ENCODE measurements at places on chromosomes 12 and 14.

DNA sequence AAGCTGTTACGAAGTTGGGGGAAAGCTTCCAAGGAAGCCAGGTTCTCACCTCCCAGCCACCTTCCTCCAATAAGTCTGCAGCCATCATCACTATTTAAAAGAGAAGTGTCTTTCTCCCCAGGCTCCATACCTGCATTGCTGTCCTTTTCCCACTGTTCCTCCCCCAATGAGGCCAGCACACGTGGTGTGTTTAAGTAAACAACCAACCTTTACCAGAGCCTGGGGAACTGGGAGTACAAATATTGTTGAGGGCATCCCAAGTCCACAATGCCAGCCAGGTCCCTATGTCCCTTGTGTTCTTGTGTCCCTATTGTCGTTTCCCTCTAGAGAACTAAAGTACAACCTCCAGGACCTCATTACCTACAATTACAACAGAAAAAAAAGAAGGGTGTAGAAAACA, 49.2 kb upstream of the PNMA1 start:
- DNase-seq = no peak

GRCh38 chr14:34628681-34629135, 1.2 kb downstream of the SNX6 start:
- peak; percentile 14 for DNase-seq

DNA sequence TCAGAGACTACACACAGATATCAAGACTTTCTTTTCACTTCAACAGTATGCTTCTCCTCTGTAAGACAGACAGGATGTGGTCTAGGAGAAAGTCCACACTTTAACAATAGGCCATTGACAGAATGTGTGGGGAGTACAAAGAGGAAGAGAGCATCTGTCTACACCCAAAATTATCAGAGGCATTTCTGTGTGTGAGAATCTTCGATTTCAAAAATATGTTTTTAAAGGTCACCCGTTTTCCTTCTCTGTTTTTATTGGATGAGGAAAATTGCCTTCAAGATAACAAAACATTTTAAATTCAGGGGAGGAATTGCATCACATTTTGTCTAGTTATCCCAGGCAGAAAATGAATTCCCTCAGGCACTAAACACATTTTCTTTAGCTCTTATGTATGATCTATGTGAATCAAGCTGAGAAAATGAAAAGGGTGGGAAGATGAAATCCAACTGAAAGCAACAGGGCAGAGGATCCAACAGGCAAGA, 16.4 kb downstream of the NAV3 start:
- no peak for DNase-seq

DNA sequence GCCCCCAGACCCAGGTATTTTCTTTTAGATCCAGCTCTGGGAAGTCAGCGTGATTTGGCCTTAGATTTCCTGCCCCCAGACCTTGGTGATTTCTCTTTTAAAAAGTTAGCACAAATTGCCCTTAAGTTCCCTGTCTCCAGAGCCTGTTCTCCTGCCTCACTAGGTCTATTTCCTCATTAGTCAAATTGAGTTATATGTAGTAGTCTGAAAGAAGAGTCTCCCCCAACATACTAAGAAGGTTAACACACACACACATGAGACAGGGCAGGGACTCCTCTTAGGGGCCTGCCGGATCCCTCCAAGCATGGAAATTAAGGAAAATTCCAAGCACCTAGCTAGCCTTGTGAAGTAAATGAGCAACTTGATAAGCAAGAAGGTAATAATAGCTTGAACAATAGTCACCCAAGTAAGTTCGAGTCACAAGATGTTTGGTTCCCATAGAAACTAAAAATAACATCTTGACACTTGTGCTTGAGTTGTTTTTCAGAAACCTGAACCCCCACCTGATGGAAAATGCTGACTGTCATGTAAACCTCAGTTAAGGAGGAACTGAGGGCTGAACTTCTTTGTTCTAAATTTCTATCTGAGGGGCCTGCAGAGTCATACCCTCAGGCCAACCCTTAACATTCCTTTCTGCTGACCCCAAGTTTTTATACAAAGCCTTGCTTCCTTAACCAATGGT, 51.6 kb downstream of the CAND1 start:
- no peak for DNase-seq

DNA sequence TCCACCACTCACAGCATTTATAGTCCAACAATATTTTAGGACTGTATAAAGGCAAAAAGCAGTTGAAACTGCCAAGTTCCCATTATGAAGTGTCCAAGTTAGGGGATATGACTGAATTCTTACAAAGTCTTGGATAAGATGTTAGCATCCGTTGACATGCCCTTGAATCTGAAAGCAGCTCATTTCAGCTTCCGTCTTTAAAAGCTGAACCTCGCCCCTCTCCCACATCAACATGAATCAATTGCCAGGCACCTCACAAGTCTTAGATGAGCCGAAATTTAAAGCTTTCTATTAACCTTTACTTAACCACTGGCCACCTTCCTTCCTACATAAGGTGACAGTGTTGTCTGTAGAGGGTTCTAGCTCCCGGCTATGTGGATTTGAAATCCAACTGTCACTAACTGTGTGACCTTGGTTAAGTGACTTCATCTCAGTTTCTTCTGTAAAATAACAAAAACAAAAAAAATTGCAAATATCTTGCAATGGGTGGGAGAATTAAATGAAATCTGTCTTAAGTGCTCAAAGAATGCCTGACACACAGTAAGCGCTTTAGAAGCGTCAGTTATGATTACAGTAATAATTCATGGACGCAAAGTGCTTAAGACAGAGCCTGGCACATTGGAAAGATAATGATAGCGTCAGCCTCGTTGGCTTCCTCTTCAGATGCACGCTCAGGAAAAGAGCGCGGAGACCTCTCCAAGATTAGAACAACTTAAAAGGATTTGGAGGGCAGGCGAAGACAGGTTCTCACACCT, 1.2 kb downstream of the PPP1CC start:
- DNase-seq = peak; percentile 47

GRCh38 chr14:95667249-95667693, 19.0 kb upstream of the TCL1B start:
- no peak for DNase-seq

DNA sequence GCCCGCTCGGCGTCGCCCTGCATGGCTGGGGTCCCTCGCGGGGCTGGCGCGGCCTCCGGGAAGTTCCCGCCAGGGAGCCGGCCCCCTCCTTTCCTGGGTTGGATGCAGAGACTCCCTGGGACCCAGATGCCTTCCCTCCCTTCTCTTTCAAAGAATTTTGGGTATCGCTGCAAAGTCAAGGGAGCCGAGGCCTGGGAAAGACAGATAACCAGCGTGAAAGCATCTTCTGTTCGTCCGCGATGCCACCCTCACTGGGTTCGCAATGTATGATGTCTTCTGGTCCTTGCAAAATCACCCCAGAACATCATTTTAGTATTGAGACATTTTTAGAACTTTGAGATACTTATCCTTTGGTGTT, 451 bp downstream of the IRAK3 start:
- DNase-seq = no peak

DNA sequence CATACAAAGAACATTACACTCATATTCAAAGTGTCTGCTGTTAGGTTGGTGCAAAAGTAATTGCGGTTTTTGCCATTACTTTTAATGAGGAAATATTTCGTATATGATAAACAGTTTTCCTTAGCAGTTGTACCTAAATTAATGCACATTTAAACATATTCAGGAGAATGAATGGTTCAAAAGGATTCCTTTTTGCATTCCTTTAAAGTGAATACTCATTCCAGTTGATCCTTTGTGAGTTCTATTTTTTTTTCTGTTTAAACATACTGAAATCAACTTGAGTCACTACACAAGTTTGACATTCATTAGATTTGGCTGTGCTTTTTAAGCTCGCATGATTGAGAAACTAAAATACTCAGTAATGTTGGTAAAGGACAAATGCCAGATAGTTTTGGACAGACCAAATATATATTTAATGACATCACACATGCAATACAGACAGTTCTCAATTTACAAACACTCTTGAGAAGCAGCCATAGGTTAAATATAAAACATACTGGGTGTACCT, 13.8 kb upstream of the SLC38A2 start:
- DNase-seq = no peak

- peak; percentile 5 for DNase-seq
These were observed 85.4 kb upstream of the CRY1 start for GRCh38 chr12:107178776-107179175.

Data from CD4-positive, alpha-beta T cell treated with Interferon alpha-2 for 1 hour (primary cell).